ENCODE measurements at places on chromosomes 6 and 20.

- DNase-seq = no peak
These were observed 34.4 kb downstream of the SAMD3 start for GRCh38 chr6:130188207-130188899.

DNA sequence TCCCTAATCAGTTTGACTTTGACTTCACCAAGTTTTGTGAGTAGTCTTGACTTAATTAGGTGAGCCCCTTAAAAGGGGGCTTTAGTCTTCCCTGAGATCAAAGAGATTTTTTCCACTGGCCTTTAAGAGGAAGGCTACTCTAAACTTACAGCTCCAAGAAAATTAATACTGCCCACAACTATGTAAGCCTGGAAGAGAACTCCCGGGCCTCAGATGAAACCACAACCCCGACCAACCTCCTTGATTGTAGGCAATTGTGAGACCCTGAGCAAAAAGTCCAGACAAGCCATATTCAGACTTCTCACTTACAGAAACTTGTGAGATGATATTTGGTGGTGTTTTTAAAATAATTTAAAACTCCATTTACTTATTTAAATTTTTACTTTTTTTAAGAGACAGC lies 18.1 kb downstream of the SNX3 start:
- DNase-seq = no peak

- DNase-seq = peak; percentile 19
These were observed 86.5 kb downstream of the LYRM4 start for GRCh38 chr6:5174244-5174643.

- DNase-seq = no peak
These were observed 11.6 kb downstream of the PABPC1L start for GRCh38 chr20:44921447-44921846.

GRCh38 chr6:3769610-3770009 lies 18.1 kb upstream of the PXDC1 start:
- no peak for DNase-seq

GRCh38 chr6:142712231-142712630 lies 232.7 kb downstream of the HIVEP2 start:
- no peak for DNase-seq

DNA sequence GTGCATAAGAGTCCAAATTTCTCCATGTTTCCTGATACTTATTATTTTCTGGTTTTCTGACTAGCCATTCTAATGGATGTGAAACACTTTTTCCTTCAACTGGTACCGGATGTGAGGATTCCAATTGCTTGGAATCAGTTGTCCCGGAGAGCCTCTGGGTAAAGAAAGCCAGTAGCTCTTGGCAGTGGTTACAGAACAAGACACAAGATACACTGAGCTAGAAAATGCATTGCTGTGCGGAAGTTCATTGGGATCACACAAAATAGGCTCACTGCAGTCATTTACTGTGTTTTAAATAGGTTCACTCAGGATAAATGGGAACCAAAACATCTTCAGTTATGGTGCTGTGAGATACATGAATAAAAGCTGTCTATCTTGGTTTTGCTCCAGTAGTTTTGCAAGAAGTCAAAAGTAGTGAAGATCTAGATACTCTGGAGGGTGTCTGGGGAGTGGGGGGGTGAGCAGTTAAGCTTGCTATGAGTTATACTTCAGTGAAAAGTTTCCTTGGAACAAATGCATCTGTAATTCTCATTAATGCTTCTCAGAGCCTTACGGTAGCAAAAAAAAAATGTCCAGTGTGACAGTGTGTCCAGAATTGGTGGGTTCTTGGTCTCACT lies 54.4 kb upstream of the RNF182 start:
- no peak for DNase-seq

DNA sequence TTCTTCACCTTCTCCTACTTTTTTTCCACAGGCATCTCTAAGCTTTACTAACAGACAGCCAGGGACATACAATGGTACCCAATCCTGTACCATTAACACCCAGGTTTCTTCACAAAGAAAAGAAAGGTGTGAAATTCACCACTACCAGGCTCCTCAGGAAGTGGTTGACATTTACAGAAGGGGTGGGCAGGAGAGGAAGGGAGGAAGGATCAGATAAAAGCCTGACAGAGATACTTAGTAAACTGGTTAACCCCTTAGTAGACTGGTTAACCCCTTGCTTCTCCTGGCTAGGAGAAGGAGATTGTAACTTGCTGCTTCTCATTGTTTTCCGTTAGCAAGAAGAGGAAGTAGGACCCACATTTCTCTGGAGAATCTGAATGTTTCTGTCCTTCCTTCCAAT lies 7.2 kb downstream of the SAMD3 start:
- peak; percentile 7 for DNase-seq

GRCh38 chr6:35757456-35758123 lies 18.8 kb upstream of the CLPSL2 start:
- no peak for DNase-seq

DNA sequence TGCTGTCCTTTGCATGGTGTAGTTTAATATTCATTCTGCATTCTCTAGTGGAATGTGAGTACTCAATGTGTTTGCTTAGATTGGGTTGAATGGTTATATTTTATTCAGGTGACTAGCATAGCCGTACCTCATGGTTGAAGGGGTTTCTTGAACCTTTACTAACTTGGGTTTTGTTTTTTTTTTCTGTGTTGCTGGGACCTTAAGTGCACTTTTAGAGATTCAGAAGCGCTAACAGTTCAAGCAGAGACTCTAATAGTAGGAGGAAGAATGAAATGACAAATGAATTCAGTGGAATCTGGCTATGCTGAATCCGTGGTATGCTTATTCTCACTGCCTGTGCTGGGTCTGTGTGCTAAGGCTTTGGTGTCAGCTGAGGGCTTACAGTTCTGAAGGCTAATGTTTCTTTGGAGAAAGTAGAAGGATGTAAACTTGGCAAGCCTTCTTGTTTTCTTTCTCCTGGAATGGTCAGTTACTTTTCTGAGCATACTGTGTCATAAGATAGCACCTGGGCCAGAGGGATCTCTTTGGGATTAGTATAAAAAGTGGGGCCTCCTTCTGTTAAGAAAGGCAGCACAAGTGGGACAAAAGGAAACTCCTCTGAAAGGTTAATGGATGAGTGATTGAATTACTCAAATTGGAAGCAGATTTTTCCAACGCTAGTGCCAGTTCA lies 28.7 kb downstream of the RNF144B start:
- no peak for DNase-seq

DNA sequence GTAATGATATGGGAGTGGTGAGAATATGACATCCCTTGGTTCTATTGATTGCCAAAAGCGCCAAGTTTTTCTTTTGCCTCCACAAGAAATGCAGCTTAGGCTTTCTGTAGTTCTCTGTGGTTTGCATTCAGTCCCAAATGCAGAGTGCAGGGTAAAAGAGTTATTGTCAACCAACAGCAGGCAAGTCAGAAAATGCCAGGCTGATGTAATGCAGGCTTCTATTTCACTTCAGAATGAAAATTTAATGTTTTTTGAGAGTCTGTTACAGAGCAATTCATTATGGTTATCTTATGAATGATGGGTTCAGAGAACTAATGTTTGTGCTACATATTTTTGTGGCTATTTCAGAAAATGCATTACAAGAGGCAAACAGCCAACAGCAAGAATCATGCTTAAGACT lies 293.5 kb downstream of the CENPW start:
- no peak for DNase-seq
